Calu3 (cell line): ENCODE measurements at places on chromosomes 1 and 21. TPM values are rescaled to one million over a fixed set of nuclear protein-coding genes. Genes with fewer than 3 reads are reported as not detected.

GRCh38 chr1:172270605-172271004, 149.9 kb upstream of the C1orf105 start:
- no peaks in the 10 kb centered on the region for H3K27me3 ChIP-seq
- peaks cover 7% of the 10 kb centered on the region for H3K4me1 ChIP-seq
- H3K4me3 ChIP-seq = no peak overlapping the region
- H3K27ac ChIP-seq = no peak overlapping the region
- no peak for DNase-seq

DNA sequence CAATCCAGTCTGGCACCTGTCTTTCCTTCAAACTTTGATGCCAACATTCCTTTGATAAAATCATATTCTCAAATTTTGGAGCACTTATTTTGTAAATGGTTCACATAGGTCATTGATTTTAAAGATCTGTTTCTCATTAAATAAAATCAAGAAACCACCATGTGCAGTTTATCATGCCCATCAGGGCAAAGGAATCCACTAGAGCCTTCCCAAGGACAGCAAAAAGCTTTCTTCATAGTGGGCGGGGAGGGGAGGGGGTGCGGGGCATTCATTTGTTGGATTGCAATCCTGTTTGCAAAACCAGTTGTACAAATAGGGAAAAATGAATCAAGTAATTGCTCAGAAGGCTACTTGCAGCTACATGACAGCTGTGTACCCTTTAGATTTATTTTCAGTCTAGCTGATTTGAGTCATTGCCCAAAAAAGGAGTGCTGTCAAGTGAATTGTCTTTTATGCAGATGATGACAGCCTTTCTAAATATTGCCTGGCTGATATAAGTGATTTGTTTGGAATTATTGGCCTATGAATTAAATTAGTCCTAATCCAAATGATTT, 23.0 kb downstream of the LRRC8B start:
- H3K27me3 ChIP-seq = no peaks in the 10 kb centered on the region
- peaks cover 46% of the 10 kb centered on the region for H3K4me1 ChIP-seq
- H3K36me3 ChIP-seq = peaks cover 7% of the 10 kb centered on the region
- H3K4me3 ChIP-seq = no peak overlapping the region

DNA sequence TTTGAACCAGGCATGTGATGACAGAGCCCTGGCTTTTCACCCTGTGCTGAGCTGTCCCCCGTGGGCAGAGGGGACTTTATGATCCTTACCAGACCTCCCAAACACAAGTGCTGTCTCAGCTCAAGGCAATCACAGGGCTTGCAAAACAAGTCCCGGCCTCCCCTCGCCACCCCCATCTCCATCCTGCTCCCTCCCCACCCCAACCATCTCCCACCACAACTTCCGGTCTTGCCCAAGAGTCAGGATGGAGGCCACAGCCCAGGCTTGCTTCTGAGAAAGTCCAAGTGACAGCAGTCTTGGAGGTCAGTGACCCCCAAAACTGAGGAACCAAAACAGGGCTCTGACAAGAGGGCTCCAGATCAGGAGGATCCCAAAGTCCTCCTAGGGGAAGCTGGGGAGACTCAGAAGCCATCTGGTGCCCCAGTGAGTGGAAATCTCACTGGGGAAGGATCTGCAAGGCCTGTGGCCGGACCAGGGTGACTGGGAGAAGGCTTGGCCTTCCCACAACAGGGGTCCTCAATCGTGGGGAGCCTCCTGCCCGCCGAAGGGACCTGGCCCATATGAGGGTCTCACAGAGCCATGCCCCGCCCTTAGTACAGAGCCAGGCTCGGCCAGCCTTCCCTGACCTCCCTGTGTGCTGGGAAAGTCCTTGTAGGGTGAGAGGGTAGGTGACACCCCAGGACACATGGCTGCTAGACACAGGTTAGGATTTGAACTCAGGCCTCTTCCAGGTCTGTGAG, 4.5 kb upstream of the SDC3 start:
- peaks cover 19% of the 10 kb centered on the region for H3K36me3 ChIP-seq
- H3K27ac ChIP-seq = no peak overlapping the region
- H3K27me3 ChIP-seq = no peaks in the 10 kb centered on the region
- peaks cover 20% of the 10 kb centered on the region for H3K4me1 ChIP-seq
- H3K4me3 ChIP-seq = no peak overlapping the region

GRCh38 chr1:55974714-55975441, 604.5 kb downstream of the PLPP3 start:
- no peak overlapping the region for H3K4me3 ChIP-seq
- H3K4me1 ChIP-seq = no peaks in the 10 kb centered on the region
- H3K36me3 ChIP-seq = no peaks in the 10 kb centered on the region
- H3K27ac ChIP-seq = no peak overlapping the region
- no peak for DNase-seq
- H3K27me3 ChIP-seq = no peaks in the 10 kb centered on the region

DNA sequence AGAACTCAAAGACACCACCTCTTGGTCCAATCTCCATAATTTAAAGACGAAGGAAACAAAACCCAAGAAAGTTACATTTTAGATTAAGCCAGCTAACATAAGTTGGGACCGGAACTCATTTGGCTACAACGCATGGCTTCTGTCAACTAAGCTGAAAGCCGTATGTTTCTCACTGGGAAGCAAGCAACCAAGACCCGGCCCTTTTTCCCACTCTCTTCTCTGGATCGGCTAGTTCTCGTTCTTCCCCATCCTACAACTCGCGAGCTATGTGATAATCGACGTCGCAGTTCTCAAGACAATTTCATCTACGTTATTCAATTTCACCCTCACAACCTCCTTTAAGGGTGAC, 601 bp downstream of the CCT8 start:
- H3K27ac ChIP-seq = peak overlapping the region; percentile 100
- peaks cover 8% of the 10 kb centered on the region for H3K4me1 ChIP-seq
- DNase-seq = no peak
- peak overlapping the region; percentile 100 for H3K4me3 ChIP-seq

DNA sequence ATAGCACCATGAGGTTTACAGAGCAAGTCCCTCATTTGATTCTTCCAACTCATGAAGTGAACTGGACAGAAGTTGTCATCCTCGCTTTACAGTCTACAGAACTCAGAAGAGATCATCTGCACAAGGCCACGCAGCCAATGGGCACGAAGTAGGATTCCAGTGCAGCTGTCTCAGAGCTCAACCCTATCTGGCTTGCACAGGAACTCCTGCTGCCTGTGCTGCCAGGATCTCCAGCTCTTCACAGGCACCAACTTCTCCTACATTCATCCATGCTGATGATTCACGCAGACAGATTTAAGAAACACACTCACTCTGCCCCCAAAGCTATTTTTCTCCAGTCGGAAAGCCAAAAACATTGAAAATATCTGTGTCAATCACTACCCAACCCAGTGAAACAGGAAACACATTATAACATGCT, 157.0 kb downstream of the RERE start:
- H3K4me3 ChIP-seq = no peak overlapping the region
- peaks cover 8% of the 10 kb centered on the region for H3K4me1 ChIP-seq
- no peak for DNase-seq
- no peak overlapping the region for H3K27ac ChIP-seq
- H3K36me3 ChIP-seq = peaks cover 5% of the 10 kb centered on the region

DNA sequence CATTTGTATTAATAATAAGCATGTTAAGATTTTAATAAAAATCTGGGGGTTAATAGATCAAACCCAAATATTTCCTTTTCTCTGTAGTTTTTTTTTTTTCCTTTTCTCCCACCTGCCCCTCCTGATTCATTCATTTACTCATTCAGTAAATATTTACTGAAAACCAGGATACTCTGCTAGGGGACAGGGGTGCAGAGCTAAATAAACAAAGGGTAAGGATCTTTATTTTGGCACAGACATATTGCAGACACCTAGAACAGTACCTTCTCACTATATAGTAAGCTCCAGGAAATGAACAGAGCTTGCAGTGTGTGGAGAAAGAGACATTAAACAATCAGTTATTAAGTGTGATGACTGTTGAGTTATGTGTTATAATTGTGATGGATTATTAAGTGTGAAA, 60.9 kb downstream of the AK5 start:
- H3K36me3 ChIP-seq = no peaks in the 10 kb centered on the region
- no peak for DNase-seq
- no peaks in the 10 kb centered on the region for H3K27me3 ChIP-seq
- H3K4me1 ChIP-seq = no peaks in the 10 kb centered on the region
- H3K4me3 ChIP-seq = no peak overlapping the region

DNA sequence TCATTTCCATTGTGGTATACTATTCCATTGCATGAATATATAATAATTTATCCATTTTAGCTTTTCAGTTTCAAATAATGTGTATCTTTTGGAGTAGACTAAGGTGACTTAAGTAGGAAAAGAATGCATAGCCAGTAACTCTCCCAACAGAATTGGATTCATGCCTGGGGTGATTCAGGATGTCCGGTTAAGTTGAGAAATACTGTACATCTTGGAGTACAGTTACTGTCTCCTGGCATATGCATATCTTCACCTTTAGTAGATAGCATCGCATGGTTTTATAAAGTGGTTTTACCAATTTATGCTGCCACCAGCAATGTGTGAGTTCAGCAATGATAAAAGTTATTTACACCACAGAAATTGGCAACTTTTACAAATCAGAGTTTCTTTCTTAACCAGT, 18.6 kb upstream of the SLC6A9 start:
- peaks cover 30% of the 10 kb centered on the region for H3K4me1 ChIP-seq
- H3K27me3 ChIP-seq = no peaks in the 10 kb centered on the region
- no peak for DNase-seq
- no peak overlapping the region for H3K27ac ChIP-seq

GRCh38 chr1:21168444-21168843, 8.3 kb downstream of the EIF4G3 start:
- peaks cover 15% of the 10 kb centered on the region for H3K4me1 ChIP-seq
- no peak for DNase-seq
- no peak overlapping the region for H3K27ac ChIP-seq
- peaks cover 25% of the 10 kb centered on the region for H3K36me3 ChIP-seq
- H3K4me3 ChIP-seq = no peak overlapping the region

DNA sequence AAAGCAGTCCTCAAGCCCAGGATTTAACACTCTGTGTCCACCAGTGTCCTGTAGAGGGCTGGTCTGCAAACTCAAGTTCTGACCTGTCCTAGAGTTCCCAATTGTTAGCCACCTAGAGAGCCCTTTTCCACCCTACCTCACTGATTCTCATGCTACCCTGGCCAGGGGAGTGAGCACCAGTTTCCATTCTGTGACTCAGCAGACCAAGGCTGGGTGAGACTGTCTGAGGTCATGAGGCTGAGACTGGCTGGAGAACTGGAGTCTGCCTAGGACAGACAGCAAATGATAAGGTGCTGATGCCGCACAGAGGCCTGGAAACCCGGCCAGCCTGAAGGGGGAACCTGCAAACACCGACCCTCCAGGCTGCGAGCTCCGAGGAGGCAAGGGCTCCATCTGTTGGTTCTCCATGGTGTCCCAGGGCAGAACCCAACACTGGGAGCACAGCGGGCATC, 13.7 kb downstream of the GLIS1 start:
- peaks cover 69% of the 10 kb centered on the region for H3K27me3 ChIP-seq
- no peaks in the 10 kb centered on the region for H3K36me3 ChIP-seq
- no peaks in the 10 kb centered on the region for H3K4me1 ChIP-seq
- no peak overlapping the region for H3K27ac ChIP-seq
- no peak overlapping the region for H3K4me3 ChIP-seq
- DNase-seq = no peak

DNA sequence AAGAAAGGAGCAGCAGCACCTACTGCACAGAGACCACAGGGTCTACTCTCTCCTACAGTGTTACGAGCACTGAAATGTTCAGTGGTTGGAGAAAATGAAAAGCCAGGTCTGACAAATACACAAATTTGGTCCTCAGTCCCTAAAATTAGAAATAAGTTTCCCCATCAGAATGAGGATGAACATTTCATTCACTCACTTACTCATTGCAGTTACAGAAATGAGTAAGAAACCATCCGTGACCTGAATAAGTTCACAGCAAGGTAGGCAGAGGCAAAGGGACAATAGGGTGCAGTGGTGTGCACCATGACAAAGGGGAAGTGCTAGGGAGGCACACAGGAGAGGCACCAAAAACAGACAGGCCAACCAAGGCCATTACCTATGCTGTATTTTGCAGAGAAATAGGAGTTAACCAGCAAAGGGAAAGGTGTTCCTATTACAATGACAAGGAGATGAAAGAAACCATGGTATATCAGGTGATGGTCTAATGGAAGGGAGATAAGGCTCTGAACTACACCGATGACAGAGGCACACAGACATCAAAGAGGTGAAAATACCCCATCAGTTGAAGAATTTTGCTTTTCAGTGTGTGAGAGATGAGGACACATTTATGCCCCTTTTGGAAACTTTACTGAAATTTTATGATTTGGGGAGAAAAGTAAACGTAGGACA, 29.4 kb downstream of the VAV3 start:
- peak overlapping the region; percentile 30 for H3K27ac ChIP-seq
- H3K27me3 ChIP-seq = peaks cover 12% of the 10 kb centered on the region
- no peak for DNase-seq
- H3K4me1 ChIP-seq = peaks cover 17% of the 10 kb centered on the region

- H3K4me1 ChIP-seq = no peaks in the 10 kb centered on the region
- no peaks in the 10 kb centered on the region for H3K27me3 ChIP-seq
- no peak overlapping the region for H3K4me3 ChIP-seq
- peak; percentile 12 for DNase-seq
- no peak overlapping the region for H3K27ac ChIP-seq
- H3K36me3 ChIP-seq = no peaks in the 10 kb centered on the region
Observed at GRCh38 chr1:50774759-50775351, 185.2 kb downstream of the FAF1 start.

DNA sequence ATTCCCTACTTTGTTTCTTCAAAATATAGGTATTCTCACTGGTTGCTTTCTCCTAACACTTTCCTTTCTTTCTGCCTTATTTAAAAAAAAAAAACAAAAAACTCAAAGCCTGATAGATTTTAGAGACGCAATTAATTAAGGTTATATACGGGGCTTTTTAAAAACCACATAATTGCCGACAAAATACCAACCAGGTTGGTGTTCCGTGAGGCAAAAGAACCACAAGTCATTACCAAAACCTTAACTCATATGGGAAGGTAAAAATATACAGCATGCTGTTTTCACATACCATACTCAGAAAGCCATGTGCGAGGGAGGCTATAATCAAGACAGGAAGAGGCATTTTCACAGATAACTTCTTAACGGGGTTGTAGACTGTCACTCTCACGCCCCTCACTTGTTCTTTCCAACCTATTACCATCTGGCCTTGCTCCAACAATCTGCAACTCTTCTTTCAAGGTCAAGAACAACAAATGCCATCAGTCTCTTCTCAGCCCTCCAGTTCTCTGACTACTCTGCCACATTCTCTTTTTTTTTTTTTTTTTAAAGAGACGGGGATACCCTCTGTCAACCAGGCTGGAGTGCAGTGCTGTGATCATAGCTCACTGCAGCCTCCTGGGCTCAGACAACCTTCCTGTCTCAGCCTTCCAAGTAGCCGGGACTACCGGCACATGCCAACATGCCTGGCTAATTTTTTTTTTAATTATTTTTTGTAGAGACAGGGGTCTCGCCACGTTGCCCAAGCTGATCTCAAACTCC, 102.6 kb downstream of the APP start:
- H3K27me3 ChIP-seq = no peaks in the 10 kb centered on the region
- H3K36me3 ChIP-seq = no peaks in the 10 kb centered on the region
- no peak overlapping the region for H3K27ac ChIP-seq
- no peak for DNase-seq

- DNase-seq = no peak
- H3K36me3 ChIP-seq = peaks cover 4% of the 10 kb centered on the region
- no peak overlapping the region for H3K4me3 ChIP-seq
- no peaks in the 10 kb centered on the region for H3K27me3 ChIP-seq
Observed at GRCh38 chr1:89904219-89904980, 83.6 kb downstream of the LRRC8D start.

The UAP1 gene
- 40.8 and 47.2 TPM in 2 replicates for total RNA-seq

The ATAD3C gene
- 0.29 and 0.45 TPM in 2 replicates for total RNA-seq

The CGN gene
- 113 and 131 TPM in 2 replicates for total RNA-seq

The TNNI3K gene
- not detected in 2 replicates for total RNA-seq
